ENCODE measurements at places on chromosomes 2 and 18.

DNA sequence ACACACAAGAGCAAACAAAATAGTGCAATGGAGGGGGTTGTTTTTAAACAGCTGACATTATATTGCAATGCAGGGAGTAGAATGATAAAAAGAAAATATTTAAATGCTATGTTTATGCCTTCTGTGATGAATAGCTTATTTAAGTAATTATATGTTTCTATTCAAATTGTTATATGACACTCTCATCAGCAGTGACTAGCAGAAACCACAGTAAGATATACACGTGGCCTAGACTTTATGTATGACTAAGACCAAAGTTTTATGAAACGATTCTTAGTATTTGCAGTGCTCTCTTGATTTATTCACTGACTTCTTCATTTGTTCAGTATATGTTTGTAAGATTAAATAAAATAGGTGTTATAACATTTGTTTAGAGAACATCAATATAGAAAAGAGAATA is 26.1 kb upstream of the C1D start:
- DNase-seq = no peak

- DNase-seq = no peak
Measured at GRCh38 chr2:230878599-230879188, 14.0 kb downstream of the ITM2C start.

DNA sequence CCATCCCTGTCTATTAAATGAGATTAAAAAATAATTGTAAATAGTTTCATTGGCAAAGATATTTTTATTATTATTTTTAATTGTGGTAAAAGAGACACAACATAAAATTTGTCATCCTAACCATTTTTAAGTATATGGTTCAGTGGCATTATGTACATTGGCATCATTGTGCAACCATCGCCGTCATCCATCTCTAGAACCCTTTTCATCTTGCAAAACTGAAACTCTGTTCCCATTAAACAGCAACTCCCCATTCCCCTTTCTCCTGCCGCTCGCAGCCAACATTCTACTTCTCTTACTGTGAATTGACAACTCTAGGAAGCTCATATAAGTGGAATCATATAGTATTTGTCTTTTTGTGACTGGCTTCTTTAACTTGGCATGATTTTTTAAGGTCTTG is 25.3 kb downstream of the LAMA3 start:
- DNase-seq = no peak

DNA sequence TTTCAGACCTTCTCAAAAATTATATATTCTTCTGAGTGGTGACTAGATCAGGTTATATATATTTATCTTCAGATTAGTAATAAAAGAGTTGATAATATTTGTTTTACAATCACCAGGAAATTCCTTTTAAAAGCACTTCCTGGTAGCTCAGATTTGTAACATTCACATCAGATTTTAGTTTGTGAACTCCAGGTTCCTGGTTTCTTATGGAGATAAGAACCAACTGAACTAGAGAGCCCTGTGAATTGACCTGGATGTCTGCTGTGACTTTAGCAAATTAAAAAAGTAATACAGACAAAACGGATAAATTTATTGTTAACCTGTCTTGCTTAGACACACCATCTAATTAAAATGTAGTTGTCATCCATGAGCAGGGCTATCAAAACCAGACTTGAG is 868.7 kb downstream of the BCL11A start:
- DNase-seq = no peak

DNA sequence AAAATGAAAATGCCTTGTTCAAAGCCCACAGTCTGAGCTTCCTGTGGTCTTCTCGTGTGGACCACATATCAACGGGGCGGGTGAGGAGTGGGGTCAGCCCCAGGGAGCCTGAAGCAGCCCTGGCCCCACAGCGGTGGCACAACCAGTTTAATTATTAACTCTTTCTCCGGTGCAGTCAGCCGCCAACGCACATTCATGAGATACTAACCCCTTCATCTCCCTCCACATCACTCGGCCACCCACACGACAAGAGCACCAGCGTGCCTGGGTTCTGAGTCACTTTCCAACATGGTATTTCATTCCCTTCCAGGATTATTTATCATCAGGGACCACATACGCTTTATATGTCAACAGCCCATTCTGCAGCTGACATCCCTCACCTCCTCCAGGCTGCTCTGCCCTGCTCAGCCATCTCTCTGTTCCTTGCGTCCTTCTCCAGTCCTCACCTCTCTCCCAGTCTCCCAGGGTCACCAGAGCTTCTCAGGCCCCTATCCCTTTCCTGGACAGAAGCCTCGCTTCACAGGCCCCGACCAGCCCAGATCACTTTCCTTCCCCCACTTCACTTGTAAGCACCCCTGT is 48.0 kb upstream of the ID2 start:
- DNase-seq = no peak

DNA sequence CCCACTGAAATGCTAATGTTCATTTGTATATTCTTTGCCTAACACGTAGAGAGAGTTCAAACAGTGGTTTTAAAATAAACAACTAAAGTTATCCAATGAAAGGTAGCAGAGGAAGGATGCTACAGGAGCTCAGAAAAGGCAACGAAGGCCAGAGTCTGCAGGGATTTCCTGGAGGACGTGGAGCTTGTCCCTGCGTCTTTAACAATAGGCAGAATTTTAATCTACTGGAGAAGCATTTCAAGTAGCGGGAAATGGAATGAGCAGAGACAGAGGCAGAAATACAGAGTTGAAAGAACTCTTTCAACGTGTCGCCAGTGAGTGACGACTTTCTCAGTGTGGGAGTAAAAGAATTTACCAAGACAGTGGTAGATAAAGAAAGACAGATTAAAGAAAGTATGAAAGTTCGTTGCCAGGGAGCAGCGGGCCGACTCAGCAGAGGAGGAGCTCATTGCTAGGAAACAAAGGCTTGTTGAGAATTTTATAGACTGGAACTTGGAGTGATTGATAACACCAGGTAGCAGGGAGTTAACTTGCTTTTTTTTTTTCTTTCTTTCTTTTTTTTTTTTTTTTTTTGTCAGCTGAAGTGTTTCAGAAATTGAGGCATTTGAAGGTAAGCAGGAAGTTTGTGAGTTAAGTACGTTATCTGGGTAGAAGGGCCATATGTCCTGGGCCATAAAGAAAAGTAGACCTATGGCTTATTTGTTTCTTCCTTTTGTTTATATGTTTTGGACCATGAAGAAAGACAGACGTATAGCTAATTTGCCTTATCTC is 625 bp upstream of the NBAS start:
- DNase-seq = peak; percentile 15

DNA sequence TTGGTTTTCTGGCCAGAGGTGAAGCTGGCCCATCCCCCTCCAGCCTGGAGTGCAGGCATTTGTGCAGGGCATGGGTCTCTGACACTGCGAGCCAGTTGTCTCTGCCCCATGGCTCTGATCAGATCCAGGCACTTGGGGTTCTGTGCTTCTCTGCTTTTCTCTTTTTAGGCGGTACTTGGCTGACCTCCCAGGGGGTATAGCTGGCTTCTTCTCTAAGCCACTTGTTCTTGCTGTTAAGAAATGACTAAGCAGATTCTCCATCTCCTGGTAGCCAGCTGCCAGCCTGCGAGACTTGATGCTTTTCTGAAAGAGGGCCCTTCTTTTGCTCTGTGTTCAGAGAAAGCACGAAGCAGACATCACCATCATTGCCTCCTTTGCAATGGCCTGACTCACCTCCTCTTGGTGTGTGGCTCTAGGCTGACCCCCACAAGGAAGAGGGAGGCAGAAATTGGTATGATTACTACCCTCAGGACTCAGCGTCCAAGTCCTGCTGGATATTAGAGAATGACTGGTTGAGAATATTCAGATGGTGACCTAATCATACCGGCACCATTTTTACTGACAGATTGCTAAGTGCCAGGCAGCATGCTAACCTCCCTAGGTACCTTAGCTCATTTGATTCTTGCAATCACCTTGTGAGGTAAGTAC is 32.7 kb downstream of the TNP1 start:
- DNase-seq = no peak

- DNase-seq = no peak
Measured at GRCh38 chr18:7735196-7735595, 168.1 kb downstream of the PTPRM start.

- DNase-seq = no peak
Measured at GRCh38 chr2:206127656-206128055, 31.6 kb downstream of the NDUFS1 start.

DNA sequence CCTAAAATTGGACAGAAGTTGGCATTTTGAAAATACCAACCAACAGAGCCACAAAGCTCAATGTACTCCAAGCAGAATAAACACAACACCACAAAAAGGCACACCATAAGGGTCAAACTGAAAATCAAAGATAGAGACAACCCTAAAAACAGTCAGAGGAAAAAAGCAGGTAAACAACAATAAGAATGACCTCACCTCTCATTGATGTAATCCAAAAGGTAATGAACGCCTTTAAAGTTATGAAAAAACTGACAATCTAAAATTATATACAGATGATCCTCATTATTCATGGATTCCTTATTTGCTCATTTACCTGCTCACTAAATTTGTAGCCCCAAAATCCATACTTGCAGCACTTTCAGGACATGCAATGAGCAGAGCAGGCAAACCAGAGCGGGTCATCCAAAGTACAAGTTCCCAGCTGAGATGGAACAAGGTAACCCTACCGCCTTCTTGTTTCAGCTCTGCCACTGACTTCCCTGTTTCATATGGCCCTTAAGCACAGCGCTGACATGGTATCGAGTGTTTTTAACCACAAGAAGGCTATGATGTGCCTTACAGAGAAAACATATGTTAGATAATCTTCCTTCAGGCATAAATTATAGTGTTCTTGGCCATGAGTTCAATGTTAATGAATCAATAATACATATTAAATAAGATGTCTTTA is 17.0 kb downstream of the RTN4 start:
- peak; percentile 13 for DNase-seq

GRCh38 chr2:180156651-180157050 is 149.6 kb upstream of the CWC22 start:
- no peak for DNase-seq

DNA sequence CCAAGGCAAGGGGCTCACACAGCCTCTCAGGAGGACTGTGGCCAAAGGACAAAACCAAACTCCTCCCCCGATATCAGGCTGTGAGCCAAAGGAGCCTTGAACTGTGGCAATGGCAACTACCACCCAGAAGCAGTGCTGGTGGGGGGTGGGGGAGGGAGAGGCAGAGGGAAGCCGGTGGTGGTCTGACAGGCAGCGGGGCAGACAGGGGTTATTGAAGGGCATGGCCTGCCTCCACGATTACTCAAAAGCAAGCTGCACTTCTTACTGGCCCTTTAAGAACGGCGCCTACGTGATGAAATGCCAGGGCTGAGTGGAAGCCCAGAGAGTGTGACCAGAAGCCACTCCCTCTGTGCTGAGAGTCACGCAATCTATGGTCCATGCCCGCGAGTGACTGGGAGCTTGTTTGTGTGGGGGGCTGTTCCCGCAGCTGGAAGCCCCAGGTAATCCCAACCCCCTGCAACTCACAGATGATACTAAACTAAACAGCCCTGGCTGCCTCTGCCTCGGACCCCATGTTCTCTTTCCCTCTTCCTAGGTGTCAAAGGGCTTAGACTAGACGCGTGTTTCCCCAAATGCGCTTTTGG is 128.2 kb upstream of the CXCR4 start:
- peak; percentile 41 for DNase-seq

GRCh38 chr2:53036196-53036595 is 731.4 kb upstream of the CHAC2 start:
- DNase-seq = no peak

- DNase-seq = no peak
Measured at GRCh38 chr2:119475857-119476244, 44.2 kb downstream of the TMEM37 start.

DNA sequence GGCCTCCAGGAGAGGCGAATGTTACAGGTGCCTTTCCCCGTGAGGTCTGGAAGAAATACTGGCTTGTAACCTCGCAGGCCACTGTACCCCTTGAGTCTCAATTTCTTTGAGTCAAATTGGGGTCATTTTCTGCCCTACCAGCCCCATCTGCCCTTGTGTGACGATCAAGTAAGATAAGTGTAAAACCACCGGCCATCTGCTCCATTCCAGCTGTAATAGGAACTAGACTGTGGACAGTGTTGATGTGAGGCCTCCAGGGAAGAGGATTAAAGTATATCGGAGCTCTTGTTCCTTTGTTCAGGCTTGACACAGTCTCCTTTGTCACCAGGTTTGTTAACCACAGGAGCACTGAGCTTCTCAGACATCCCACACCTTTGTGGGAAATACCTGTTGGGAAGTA is 65.6 kb downstream of the MRPS9 start:
- DNase-seq = no peak

DNA sequence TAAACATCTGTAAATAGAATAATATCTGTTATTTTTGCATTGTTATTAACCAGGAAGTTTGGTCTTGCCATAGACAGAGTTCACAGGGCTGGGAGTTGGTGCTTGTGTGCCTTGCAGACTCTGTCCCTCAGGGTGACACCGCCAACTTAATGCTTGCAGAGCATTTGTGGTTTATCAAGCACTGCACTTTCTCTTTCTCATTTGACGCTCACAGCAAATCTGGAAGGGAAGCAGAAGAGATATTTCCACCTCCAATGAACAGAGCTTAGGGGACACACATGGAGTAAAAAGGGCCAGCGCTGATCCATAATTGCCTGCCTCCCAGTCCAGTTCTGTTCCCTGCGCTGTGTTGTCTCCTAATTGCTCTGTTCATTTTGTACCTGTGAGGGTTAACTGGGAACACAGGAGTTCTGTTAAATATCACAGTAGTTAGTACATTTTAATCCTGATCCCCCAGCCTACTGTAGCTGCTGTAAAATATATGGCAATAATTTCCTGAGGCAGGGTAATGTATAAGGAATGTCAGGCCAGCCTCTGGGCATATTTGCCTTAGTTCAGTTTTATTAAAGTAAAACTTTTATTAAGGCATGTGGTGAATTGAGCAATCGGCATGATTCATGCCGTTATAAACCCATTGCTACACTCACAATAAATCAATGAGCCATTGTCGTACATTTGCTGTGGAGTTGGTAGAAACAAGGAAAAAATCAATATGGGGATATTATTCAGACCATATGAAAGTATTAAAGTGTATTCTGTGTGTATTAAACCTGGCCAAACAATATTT is 182.5 kb upstream of the OSR1 start:
- DNase-seq = no peak

- no peak for DNase-seq
Measured at GRCh38 chr2:196099916-196100315, 31.3 kb upstream of the DNAH7 start.

DNA sequence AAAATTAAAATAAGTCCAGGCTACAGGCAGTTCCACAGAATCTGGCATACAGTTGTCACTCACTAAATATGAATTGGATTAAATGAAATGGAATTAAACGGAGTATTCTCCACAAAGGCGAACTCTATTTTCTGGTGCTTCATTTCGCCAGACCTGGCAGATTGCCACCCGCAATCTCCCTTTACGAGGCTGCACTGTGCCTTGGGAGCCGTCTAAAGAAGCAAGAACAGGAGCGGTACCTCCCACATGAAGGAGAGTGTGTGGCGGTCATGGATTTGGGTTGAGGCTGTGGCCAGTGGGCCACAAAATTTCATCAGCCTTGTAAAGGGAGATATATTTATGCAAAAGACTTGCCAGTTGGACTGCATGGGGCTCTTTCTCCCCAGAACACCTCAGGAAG is 151.0 kb downstream of the OSR1 start:
- no peak for DNase-seq

GRCh38 chr2:60596411-60596810 is 43.0 kb upstream of the BCL11A start:
- no peak for DNase-seq

- no peak for DNase-seq
Measured at GRCh38 chr2:60100034-60100433, 453.4 kb downstream of the BCL11A start.
